Pancreas (tissue), 10 donors: ENCODE measurements at places on chromosomes 6 and 20. TPM values are rescaled to one million over a fixed set of nuclear protein-coding genes. Genes with fewer than 3 reads are reported as not detected.

- no peak for DNase-seq
Measured at GRCh38 chr20:51446656-51447055, 95.9 kb downstream of the NFATC2 start.

- DNase-seq: no peak
Measured at GRCh38 chr6:117262799-117263198, 2.6 kb upstream of the VGLL2 start.

- no peak for DNase-seq
Measured at GRCh38 chr20:50302341-50303057, 111.9 kb downstream of the CEBPB start.

GRCh38 chr20:58440021-58440767 lies 51.2 kb downstream of the VAPB start:
- DNase-seq: no peak

GRCh38 chr6:98764373-98764911 lies 69.9 kb upstream of the POU3F2 start:
- DNase-seq: no peak

- DNase-seq: no peak
Measured at GRCh38 chr6:13243033-13243432, 85.3 kb downstream of the TBC1D7 start.

DNA sequence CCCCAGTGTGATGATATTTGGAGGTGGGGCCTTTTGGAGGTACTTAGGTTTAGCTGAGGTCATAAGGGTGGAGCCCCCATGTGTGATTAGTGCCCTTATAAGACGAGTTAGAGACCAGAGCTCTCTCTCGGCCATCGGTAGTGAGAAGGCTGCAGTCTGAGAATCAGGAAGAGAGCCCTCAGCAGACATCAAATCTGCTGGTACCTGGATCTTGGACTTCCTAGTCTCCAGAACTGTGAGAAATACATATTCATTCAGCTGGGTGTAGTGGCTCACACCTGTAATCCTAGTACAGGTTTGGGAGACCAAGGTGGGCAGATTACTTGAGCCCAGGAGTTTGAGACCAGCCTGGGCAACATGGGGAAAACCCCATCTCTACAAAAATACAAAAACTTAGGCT lies 48.7 kb upstream of the DDR1 start:
- no peak for DNase-seq

DNA sequence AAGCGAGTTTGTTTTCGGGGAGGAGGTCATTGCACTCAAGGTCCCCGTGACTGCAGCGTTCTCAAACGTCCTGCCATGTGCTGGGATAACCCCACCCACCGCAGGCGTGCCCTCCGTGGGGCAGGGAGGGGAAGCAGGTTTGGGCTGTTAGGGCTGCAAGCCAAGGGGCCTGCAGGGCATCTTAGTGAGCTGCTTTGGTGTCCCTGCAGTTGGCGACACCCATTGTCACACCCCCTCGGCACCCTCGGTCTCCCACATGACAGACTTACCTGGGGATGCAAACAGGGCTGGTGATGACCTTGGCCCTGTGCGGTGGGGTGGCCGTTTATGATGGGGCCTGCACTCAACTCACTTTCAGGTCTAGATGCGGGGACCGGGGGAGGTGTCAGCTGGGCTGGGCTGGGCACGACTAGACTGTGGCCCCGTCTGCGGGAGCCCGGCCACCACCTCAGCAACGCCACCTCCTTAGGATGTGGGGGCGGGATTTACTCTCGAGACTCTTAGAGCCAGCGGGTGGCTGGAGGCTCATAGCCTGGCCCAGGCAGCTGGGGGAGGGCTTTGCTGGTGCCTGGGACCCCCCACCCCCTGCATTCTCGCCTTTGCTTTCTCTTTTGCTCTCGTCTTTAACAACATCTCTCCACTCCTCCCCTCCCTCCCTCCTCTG lies 6.5 kb upstream of the GATA5 start:
- DNase-seq: no peak

GRCh38 chr6:17771609-17772008 lies 64.9 kb upstream of the NUP153 start:
- no peak for DNase-seq

GRCh38 chr6:90328004-90328403 lies 31.4 kb upstream of the BACH2 start:
- DNase-seq: no peak

DNA sequence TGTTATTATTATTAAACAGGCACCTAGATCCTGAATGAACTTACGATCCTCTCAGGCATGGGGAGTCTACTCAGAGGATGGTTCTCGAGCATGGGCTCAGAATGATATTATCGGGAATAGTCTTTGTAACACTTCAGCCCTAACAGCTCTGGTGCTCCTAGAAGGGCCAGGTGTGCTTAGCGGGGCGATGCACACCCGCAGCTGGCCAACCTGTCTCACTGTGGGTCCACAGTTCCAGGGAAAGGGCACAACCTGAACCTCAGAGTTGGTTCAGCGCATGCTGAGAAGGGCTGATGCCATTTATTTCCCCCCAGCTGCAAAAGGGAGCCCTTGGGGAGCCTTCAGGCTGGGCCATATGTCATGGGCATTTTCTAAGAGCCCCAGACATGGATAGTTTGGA lies 26.2 kb downstream of the RRAGD start:
- no peak for DNase-seq

DNA sequence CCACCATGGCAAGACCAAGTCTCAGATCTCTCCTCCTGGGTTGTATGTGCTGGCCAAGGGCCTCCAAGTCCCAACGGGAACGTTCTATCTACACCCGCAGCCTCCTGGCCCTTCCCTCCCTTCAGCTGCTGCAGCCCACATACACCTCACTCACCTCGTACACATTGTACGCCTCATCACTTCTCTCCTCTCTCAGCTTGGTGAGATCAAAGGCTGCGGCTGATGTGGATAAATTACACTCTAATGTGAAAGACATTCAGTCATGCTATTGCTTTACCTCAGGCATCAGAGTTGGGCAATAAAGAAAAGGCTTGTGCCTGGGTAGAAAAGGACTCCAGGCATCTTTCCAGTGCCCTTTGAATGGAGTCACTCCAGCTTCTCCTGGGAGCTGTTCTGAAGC lies 135.3 kb upstream of the FOXQ1 start:
- DNase-seq: no peak

- no peak for DNase-seq
Measured at GRCh38 chr20:60935971-60936370, 316.1 kb upstream of the CDH4 start.

- DNase-seq: no peak
Measured at GRCh38 chr20:21089391-21089790, 16.8 kb downstream of the LINC00237 start.

DNA sequence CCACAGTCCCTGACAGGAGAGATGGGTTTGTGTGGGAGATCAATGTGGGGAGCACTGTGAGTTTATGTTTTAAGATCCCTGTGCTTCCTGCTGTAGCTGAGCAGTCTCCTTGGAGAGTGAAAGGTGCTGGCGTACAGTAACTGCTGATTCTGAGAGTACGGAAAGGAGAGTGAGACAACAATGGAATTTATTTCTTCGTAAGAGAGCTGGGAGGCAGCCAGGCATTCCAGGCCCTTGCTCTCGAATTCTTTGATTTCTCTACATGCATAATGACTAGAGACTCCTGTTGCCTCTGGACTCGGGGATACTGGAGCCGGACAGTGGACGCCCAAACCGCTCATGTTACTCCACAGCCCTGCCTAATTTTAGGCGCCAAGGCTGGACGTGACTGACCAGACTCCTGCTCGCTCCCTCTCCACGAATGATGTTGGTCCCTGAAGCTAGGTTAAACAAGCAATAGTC lies 131.0 kb upstream of the PHACTR1 start:
- DNase-seq: no peak

DNA sequence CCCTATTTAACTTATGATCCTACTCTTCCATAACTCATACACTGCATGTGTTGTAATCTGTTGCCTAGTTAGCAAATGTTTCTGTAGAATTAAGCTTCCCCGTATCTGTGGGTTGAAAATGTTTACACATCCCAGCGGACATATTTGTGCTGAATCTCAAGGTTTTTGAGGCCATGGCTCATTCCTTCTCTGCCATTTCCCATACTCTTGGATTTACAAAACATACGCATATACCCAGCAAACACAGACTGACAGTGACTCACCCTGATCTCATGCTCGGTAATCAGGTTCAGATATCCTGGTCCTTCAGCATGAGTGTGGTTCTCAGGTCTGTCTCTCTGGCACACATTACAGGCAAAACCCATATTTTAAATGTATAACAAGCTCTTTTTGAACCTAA lies 58.7 kb downstream of the AGPAT4 start:
- DNase-seq: no peak

PI3 gene
- polyA plus RNA-seq: 0.40 TPM

HRH3 gene
- polyA plus RNA-seq: 0.04 TPM

SASH1 gene
- 7.0 TPM for polyA plus RNA-seq

SPATS1 gene
- polyA plus RNA-seq: not detected

SYCP2 gene
- polyA plus RNA-seq: 4.0 TPM
